ENCODE measurements at places on chromosomes 11 and 22.

DNA sequence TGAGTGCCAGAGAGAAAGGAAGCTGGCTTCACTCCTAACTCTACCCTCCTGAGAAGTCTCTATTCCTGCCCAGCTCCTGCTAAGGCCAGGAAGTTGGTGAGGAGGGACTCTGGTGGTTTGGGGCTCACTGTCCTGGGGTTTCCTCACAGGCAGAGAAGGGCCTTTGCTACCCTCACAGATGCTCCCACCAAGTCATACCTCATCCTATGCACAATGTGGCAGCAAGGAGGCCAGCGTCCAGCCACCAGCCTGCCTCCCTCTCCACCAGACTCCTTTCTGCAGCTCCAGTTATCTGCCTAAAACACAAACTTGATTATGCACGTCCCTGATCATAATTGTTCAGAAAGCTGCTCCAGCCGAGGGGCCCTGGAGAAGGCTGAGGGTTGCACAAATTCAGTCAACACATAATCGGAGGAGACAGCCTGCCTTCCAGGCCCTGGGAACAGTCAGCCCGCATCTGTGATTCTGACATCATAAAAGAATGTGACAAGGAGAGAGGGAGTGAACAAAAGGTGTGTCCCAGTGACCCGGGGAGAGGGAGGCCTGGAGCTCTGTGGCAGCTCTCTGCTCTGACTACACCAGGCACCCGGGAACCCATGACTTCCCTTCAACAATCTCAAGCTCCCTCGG, 28.8 kb downstream of the DKK3 start:
- peak; percentile 82 for DNase-seq
- H3K4me1 ChIP-seq: peaks cover 77% of the 10 kb centered on the region
- no peaks in the 10 kb centered on the region for H3K27me3 ChIP-seq
- H3K27ac ChIP-seq: peak overlapping the region; percentile 95

GRCh38 chr22:31544481-31545480, 48.4 kb downstream of the SFI1 start:
- peak; percentile 16 for DNase-seq
- H3K27ac ChIP-seq: no peak overlapping the region
- no peaks in the 10 kb centered on the region for H3K4me1 ChIP-seq
- H3K36me3 ChIP-seq: no peaks in the 10 kb centered on the region
- H3K27me3 ChIP-seq: no peaks in the 10 kb centered on the region

DNA sequence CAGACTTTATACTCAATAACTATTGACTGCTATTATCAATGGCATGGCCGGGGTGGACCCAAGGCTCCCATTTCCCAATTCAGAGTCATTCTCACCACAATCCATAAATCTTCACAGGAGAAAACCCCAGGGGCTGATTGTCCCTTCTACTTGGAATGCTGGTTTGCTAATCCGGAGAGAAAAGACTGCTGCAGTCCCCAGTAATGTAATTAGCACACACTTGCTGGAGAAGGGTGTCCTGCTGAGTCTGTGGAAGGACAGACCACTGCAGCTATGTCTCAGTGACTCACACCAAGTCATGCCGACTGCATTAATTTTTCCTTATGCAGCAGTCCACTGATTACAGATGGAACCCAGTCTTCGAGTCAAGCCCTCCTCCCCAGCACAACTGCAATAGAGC, 5.9 kb upstream of the ETS1 start:
- peaks cover 3% of the 10 kb centered on the region for H3K4me1 ChIP-seq
- no peak overlapping the region for H3K4me3 ChIP-seq
- DNase-seq: no peak
- H3K36me3 ChIP-seq: no peaks in the 10 kb centered on the region

DNA sequence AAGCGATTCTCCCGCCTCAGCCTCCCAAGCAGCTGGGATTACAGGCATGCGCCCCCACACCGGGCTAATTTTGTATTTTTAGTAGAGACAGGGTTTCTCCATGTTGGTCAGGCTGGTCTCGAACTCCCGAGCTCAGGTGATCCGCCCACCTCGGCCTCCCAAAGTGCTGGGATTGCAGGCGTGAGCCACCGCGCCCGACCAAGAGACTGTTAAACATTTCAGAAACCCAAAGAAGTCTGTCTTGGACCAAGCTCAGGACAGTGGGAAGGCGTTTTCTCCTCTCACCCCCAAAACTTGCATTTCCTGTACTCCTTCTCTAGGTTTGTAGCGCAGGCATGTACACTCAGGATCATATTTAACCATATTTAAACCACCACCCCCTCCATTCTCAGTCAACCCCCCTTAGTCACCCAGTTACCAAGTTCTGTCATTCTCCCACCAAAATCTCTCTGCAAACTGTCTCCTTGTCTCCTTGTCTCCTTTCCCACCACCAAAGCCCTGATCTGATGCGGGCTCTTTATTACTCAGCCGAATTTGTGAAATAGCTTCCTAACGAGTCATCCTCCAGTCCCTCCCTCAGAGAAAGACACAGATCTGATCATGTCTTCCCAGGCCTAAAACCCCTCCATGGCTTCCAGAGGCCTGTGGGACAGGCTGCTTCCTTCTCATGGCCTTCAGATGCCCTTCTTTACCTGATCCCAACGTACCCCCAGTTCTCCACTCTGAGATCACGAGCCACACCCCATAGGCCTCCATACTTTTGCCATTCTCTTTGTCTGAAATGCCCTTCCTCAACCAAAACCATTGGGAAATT, 29.0 kb upstream of the CREB3L1 start:
- no peaks in the 10 kb centered on the region for H3K36me3 ChIP-seq
- no peak overlapping the region for H3K4me3 ChIP-seq
- H3K4me1 ChIP-seq: peaks cover 23% of the 10 kb centered on the region
- H3K27ac ChIP-seq: peak overlapping the region; percentile 91

- H3K27ac ChIP-seq: peak overlapping the region; percentile 63
- H3K4me3 ChIP-seq: no peak overlapping the region
- no peaks in the 10 kb centered on the region for H3K36me3 ChIP-seq
- H3K4me1 ChIP-seq: peaks cover 31% of the 10 kb centered on the region
- no peaks in the 10 kb centered on the region for H3K27me3 ChIP-seq
Observed at GRCh38 chr22:17972385-17973191, 51.8 kb downstream of the MICAL3 start.

GRCh38 chr11:78223320-78223954, 34.7 kb downstream of the USP35 start:
- no peak overlapping the region for H3K27ac ChIP-seq
- no peaks in the 10 kb centered on the region for H3K27me3 ChIP-seq
- peaks cover 10% of the 10 kb centered on the region for H3K36me3 ChIP-seq
- H3K4me1 ChIP-seq: no peaks in the 10 kb centered on the region
- no peak overlapping the region for H3K4me3 ChIP-seq
- no peak for DNase-seq

GRCh38 chr11:30111786-30112185, 95.0 kb upstream of the KCNA4 start:
- DNase-seq: no peak
- H3K4me3 ChIP-seq: no peak overlapping the region
- no peaks in the 10 kb centered on the region for H3K36me3 ChIP-seq
- no peak overlapping the region for H3K27ac ChIP-seq

DNA sequence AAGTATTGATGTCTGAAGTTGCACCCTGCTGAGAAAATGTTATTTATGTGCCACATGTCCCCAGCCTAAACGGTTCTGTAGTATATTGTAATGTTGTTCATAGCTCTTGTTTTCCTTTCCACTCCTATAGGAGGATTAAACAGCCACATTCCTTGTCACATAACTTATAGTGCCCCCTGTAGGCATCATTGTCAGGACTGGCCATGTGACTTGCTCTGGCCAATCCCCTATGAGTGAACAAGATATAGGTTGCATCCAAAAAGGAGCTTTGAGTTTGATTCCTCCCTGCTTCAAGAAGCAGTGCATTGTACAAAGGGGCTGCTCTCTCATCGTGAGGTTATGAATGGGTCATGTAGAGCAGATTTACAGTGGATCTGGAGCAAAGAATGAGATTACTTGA, 717.6 kb upstream of the ANO5 start:
- H3K4me1 ChIP-seq: no peaks in the 10 kb centered on the region
- no peaks in the 10 kb centered on the region for H3K27me3 ChIP-seq
- H3K36me3 ChIP-seq: no peaks in the 10 kb centered on the region
